CD4-positive, CD25-positive, alpha-beta regulatory T cell (primary cell): ENCODE measurements at places on chromosomes 12 and 14. TPM values are rescaled to one million over a fixed set of nuclear protein-coding genes. Genes with fewer than 3 reads are reported as not detected.

GRCh38 chr14:53696217-53696965 lies 260.2 kb downstream of the BMP4 start:
- no peak for DNase-seq

DNA sequence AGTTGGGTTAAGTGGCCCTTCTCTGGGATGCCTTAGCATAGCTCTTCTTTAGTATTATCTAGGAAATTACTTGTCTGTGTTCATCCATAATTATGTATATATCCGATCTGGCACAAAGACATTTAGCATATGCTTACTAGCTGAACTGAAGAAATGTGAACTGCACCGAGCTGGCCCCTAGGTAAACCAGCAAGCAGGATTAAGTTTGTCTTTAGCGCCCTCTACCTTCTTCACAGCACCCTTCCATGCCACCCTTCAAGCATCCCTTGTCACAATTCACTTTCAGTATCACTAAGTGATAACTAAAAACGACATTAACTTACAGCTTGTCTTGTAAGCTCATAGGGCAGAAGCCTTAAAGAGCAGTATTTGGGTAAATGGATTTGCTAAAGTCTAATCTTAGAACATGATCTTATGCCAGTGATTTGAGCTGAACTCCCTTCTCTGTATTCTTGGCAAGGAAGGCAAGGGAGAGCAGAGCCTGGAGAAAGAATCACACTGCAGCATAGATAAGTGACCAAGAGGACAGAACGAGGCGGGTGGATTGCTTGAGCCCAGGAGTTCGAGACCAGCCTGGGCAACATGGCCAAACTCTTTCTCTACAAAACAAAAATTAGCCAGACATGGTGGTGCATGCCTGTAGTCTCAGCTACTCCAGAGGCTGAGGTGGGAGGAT lies 2.6 kb upstream of the HAL start:
- peak; percentile 16 for DNase-seq

GRCh38 chr12:130083002-130083401 lies 79.3 kb upstream of the FZD10 start:
- no peak for DNase-seq

DNA sequence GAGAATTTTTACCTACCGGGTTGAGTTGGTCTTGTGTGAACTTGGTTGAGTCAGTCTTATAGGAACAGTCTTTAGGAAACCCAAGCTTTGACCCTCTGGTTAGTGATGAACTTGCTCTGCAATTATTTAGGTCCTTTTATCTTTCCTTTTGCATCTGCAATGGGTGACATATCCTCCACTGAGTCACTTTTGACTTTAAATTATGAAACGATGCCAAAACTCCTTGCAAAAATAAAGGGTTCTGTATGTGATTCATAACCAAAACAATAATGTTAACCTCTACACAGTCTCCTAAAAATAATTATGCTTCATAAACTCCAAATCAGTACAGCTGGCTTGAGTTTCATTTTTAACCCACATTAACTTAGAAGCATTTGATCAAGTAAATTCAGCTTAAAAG lies 979.4 kb downstream of the GALC start:
- no peak for DNase-seq

DNA sequence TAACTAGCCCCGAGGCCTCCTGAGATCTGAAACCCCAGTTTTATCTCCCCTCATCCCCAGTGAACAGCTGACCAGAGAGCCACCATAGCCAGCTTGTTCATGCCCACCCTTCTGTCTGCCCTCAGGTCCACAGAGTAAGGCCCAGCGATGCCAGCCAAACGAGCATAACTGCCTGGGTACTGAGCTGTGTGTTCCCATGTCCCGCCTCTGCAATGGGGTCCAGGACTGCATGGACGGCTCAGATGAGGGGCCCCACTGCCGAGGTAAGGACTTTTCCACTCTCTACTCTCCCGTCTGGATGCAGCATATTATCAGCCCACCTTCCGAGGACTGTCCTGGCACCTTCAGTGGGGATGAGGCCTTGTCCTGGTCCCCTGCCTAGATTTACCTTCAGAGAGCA lies 6.2 kb downstream of the LRP1-AS start:
- no peak for DNase-seq

GRCh38 chr14:86541972-86542371 lies 1012.0 kb downstream of the FLRT2 start:
- no peak for DNase-seq

DNA sequence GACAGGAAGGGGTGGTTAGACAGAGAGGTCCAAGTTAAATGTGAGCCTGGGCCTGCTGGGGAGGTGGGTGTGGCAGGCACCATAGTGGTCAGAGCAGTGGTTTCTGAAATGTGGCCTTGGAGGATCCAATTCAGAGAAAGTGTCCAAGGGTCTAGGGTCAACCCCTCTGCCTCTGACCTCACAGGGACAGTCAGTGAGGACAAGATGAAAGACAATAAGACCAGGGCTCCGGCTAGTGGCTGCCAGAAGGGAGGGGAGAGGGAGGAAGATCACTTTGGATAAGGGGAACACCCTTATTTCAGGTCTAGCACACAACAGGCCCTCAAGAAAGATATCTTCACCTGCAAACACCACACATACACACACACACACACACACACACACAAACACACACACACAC lies 335.1 kb downstream of the MED13L start:
- DNase-seq, result no peak

- DNase-seq, result no peak
These were observed 114.4 kb downstream of the PRICKLE1 start for GRCh38 chr12:42475106-42475505.

DNA sequence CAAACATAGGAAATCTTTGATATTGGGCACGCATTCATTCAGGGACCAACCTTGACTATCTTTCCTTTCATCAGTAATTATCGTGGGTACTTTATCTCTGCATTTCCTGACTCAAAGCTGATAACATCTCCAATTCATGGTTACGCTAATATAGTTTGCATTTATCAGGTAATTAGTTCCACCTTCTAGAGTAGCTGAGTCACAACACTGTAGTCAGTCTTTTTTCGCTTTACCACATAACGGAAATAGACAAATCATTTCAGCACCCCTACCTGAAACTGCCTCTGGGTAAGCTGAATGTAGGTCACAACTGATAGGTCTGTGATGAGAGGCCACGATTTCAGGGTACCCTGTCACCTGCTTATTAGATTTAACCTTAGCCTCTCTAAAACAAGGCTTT lies 36.7 kb upstream of the IL22 start:
- peak; percentile 26 for DNase-seq

DNA sequence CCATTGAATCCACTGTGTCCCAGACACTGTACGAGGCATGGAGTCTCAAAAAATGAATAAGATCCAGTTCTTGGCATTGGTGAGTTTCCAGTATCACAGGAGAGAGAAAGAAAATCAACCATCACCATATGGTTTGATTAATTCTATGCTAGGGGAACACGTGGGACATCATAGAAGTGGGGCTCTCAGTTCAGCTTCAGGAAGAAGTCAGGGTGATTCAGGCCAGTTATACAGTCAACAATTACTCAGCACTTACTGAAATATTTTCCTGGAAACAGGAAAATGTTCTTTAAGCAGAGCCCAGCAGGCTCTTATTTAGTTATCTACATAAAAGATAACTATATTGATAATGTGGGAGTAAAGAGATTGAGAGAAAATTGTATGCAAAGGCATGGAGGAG lies 407.2 kb downstream of the NOVA1 start:
- no peak for DNase-seq

- no peak for DNase-seq
These were observed 34.3 kb upstream of the GAS2L3 start for GRCh38 chr12:100539202-100539601.

GRCh38 chr12:18629916-18630315 lies 107.9 kb downstream of the PLCZ1 start:
- no peak for DNase-seq

DNA sequence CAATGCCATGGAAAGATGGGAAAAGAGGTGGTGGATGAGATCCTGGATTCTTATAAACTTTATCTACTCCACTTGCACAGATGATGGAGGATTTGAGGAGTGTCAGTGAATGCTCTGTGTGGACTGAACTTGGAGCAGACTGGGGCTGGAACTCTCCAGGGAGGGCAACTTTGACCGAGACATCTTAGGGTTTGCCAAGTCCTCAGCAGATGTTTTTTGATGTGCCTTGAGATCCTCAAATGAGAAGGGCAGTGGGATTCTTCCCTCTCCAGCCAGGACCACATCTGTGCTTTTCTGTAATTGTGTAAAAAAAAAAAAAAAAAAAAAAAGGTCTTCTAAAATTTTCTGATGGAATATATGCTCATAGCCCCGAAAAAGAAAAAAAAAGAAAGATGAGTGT lies 23.0 kb upstream of the MYL2 start:
- no peak for DNase-seq

DNA sequence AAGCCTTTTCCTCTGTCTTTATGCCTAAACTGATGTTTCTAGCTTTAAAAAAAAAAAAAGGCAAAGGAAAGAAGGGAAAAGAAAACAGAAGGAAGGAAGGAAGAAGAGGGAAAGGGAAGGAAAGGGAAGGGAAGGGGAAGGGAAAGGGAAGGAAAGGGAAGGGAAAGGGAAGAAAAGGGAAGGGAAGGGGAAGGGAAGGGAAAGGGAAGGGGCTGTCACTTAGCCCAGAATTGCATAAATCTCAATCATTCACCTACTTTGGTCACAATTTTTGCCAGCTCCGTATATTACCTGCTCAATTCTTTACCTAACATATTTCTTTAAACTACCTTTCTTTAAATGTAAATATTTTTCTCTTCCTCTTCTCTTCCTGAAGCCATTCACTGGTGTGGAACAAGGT lies 26.8 kb downstream of the CIT start:
- DNase-seq, result no peak

- DNase-seq, result no peak
These were observed 71.6 kb upstream of the KRAS start for GRCh38 chr12:25322351-25322750.

GRCh38 chr14:47438650-47439140 lies 236.7 kb downstream of the MDGA2 start:
- DNase-seq, result no peak

DNA sequence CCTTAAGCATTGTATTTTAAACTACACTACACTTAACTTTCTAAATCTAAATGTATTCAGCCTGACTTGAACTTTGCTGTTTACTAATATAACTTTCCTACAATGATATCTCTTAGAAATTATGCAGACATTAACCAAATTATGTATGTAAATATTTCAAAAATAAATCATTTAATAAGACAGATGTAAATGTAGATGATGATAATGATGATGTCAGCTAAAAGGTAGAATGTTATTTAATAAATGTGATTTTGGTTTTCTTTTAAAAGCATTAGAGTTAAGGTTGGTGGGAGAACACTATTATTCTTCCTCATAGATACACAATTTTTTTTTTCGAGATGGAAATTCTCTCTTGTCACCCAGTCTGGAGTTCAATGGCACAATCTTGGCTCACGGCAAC lies 10.1 kb downstream of the TAS2R43 start:
- DNase-seq, result no peak

- DNase-seq, result no peak
These were observed 11.7 kb downstream of the NOC4L start for GRCh38 chr12:132155771-132156572.

GRCh38 chr14:77870646-77871045 lies 70.7 kb downstream of the ADCK1 start:
- no peak for DNase-seq

DNA sequence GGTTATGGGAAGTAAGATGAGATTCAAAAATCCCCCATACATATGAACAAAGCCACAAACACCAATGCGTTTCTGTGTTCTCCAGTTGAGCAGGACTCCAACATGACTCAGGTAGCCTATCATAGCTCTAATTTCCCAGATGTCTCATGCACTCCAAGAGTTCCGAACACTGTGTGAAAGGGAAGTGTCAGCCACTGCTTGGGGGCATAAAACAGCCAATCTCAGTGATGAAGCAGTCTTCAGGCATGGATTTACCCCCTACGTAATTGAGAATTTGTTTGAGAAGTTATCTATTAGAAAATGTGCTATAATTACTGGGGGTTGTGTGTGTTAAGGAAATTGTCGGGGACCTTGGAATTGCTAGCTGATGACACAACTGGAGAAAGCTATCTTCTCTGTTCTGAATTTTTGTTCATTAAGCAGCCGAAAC lies 153.9 kb upstream of the AVPR1A start:
- DNase-seq, result no peak

GRCh38 chr14:23005451-23006187 lies 4.3 kb downstream of the C14orf93 start:
- DNase-seq, result no peak

GRCh38 chr12:10339053-10339840 lies 31.6 kb downstream of the KLRD1 start:
- no peak for DNase-seq

- DNase-seq, result no peak
These were observed 31.8 kb downstream of the ATXN3 start for GRCh38 chr14:92074555-92074954.

GRCh38 chr14:47262801-47263200 lies 412.6 kb downstream of the MDGA2 start:
- no peak for DNase-seq

- no peak for DNase-seq
These were observed at the start of gene FITM1 for GRCh38 chr14:24130380-24130716. Gene FITM1, plus strand, starts transcription at chr14:24130659. Its CDS starts 905 bp downstream, at chr14:24131564.

DNA sequence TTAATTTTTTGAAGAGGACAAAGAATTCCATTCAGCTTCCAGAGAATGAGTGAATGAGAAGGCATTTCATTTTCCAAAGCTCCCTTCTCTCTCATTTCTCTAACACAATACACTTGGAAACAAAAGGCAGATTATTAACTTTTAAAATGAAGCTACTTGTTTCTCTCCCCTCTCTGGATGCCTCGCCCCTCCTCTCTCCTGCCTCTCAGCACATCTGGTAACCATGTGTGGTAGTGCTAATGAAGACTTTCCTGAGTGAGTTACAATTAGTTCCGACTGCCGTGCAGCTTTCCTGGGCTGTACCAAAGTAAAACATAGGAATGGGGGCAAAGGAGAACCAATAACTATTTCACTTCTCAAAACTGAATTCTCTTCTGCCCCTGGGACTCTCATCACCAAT lies 84.7 kb upstream of the SOX5 start:
- no peak for DNase-seq

GRCh38 chr14:63598807-63599206 lies 42.9 kb downstream of the WDR89 start:
- no peak for DNase-seq

GRCh38 chr12:47863985-47864384 lies 40.8 kb downstream of the VDR start:
- no peak for DNase-seq

DNA sequence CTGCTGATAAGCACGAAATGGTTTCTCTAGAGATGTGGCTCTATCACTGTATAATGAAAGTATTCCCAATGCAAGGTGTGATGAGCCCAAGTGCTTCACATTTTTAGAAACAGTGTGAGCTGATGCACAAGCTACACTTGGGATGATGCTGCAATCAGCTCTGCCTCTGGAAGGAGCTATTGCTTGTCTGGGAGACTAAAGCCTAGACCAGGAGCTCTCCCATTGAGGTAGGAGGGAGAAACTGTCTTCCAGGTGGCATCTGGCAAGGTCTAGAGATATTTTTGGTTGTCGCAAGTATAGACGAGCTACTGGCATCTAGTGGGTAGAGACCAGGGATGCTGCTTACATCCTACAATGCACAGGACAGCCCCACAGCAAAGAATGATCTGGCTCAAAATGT lies 42.0 kb downstream of the HECTD4 start:
- DNase-seq, result no peak

ANG gene
- total RNA-seq, result 0.62 TPM

TSPAN9 gene
- total RNA-seq, result 1.2 TPM

ZNF664 gene
- total RNA-seq, result 24.5 TPM

KRT1 gene
- 9.9 TPM for total RNA-seq

E2F7 gene
- total RNA-seq, result 1.6 TPM

PTPN21 gene
- not detected for total RNA-seq

SLC5A8 gene
- not detected for total RNA-seq

SLC39A9 gene
- 33.1 TPM for total RNA-seq

SAMD15 gene
- 0.42 TPM for total RNA-seq

NFATC4 gene
- total RNA-seq, result not detected

MIPOL1 gene
- total RNA-seq, result not detected

TOMM20L gene
- not detected for total RNA-seq

NDRG2 gene
- total RNA-seq, result 15.7 TPM

KRT6B gene
- not detected for total RNA-seq
